Spleen (tissue), 13 donors: ENCODE measurements at places on chromosomes 2 and 18. TPM values are rescaled to one million over a fixed set of nuclear protein-coding genes. Genes with fewer than 3 reads are reported as not detected.

PSMA8 gene
- 0.70 TPM for total RNA-seq

ALPP gene
- total RNA-seq: not detected

CD28 gene
- total RNA-seq: 17.5 TPM

DES gene
- total RNA-seq: 7.6 TPM

TTN gene
- total RNA-seq: 21.6 TPM

ABCB11 gene
- not detected for total RNA-seq

FMNL2 gene
- 46.8 TPM for total RNA-seq

CARF gene
- total RNA-seq: 16.9 TPM

CRYGD gene
- total RNA-seq: not detected

RGPD4 gene
- not detected for total RNA-seq

SLC4A3 gene
- total RNA-seq: 9.2 TPM
